ENCODE measurements at places on chromosomes 7 and 10.

DNA sequence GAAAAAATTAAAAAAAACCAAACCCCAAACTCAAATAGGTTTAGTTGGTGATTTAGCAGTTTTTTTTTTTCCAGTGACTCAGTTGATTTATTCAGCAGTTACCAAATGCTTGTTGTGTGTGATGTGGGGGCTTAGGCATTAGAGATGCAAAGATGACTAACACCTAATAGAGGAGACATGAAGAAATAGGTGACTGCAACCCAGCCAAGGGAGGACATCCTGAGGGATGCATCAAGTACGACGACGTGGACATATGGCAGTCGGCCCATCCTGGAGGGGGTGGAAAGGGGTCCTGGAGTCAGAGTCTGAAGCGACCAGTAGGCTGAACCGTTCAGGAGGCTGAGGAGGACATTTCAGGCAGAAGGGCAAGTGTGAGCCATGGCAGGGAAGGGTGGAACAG, 35.5 kb downstream of the LRMDA start:
- no peak for DNase-seq

GRCh38 chr10:92480413-92480812, 93.5 kb downstream of the IDE start:
- no peak for DNase-seq

DNA sequence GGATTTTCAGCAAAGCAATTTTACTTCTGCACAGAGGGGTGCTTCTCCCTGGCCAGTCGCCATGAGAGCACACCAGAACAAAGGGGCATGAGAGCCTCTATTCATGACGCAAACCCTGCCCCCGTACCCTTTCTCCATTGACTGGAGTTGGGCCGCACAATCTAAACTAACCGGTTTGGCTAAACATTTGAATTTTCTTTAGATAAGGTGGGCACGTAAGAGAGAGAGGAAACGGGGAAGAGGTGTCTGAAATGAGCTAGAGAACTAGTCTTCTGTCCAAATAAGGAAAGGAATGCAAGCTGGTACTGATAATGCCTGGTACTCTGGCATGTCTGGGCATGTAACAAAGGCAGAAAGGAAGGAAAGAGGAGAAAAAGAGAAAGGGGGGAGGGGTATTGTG, 13.2 kb upstream of the SCIN start:
- no peak for DNase-seq

DNA sequence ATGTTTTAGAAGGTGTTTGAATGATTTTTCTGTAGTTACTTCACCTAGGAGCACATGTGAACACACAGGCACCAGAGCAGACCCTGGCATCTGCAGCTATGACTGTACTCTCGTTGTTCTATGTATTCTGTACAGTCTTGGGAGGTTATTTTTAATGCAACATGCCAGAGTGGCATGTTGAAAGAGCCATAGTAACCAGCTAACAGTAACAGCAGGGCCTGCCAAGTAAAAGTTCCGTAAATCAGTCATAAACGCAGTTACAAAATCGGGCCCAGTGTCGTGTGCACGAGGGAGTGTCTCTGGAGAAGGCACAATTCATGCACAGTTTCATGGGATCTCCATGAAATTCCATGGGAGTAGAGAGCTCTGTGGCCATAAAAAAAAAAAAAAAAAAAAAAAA, 108.3 kb upstream of the CDK6 start:
- DNase-seq, result no peak

GRCh38 chr7:8605221-8605620, 171.8 kb downstream of the NXPH1 start:
- no peak for DNase-seq

DNA sequence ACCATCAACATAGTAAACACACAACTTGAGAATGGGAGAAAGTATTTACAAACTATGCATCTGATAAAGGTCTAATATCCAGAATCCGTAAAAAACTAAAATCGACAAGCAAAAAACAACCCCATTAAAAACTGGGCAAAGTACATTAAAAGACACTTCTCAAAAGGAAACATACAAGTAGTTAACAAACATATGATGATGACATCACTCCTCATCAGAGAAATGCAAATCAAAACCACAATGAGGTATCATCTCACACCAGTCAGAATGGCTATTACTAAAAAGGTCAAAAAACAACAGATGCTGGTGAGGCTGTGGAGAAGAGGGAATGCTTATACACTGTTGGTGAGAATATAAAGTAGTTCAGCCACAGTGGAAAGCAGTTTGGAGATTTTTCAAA, 125.1 kb downstream of the TFPI2 start:
- no peak for DNase-seq

GRCh38 chr10:80408242-80409101, at the start of gene PRXL2A:
Gene PRXL2A, plus strand, starts transcription at chr10:80408551. Its CDS starts 11,917 bp downstream, at chr10:80420468.
- no peak for DNase-seq

DNA sequence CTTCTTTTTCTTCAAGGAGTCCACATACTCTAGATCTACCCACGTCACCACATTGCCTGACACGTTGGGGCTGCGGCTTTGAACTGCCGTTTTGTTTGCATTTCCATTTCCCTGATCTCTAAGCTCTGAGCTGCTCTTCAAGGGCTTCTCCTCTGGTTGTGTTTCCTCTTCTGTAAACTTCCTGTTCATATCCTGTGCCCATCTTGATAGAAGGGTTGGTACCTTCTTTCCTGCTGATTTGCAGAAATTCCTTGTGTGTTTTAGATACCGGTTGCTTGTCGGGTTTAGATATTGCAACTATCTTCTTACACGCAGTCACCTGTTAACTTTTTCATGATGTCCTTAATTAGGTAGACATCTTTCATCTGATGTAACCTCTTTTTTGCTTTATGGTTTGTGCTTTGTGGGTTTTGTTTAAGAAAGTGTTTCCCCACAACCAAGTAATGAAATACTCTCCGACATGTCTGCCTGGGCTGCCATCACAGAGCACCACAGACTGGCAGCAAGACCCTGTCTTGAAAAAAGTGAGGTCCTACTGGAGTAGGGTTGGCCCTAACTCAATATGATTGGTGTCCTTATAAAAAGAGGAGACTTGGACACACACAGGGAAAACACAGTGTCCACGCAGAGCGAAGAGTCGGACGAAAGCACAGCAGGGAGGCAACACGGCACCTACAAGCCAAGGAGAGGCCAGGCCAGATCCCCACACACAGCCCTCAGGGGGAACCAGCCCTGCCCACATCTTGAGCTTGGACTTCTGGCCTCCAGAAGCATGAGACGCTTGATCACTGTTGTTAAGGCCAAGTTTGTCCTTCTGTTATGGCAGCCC, 99.1 kb upstream of the PDGFA start:
- DNase-seq, result no peak

GRCh38 chr7:86925221-86925620, 134.2 kb downstream of the ELAPOR2 start:
- no peak for DNase-seq

GRCh38 chr10:133134411-133135115, 25.5 kb upstream of the KNDC1 start:
- DNase-seq, result no peak

DNA sequence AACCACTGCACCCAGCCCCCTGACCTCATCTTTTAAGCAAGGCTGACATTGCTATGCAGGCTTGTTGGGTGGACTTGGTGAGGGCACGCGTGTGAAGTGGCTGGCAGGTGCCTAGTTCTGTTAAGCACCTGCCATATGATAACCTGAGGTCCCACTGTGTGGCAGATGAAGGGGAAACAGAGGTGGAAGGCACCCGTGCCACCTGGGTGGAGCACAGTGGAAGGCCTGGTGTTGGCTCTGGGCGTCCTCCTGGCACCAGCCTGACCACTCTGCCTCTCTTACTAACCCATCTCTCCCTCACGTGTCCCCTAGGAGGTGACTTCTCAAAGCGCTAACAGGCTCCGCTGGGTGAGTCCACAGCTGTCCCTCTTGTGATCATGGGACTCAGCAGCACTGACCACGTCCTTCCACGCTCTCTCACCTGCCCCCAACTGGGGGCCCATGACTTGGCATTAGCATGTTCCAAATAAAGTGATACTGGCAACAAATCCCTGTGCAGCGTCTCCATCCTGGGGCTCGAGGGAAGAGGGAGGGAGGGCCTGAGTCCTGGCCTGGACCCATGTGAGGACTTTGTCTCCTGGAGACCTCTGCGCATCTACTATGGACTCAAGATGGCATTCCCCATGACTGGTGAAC, 4.6 kb upstream of the ZNF862 start:
- DNase-seq, result no peak

DNA sequence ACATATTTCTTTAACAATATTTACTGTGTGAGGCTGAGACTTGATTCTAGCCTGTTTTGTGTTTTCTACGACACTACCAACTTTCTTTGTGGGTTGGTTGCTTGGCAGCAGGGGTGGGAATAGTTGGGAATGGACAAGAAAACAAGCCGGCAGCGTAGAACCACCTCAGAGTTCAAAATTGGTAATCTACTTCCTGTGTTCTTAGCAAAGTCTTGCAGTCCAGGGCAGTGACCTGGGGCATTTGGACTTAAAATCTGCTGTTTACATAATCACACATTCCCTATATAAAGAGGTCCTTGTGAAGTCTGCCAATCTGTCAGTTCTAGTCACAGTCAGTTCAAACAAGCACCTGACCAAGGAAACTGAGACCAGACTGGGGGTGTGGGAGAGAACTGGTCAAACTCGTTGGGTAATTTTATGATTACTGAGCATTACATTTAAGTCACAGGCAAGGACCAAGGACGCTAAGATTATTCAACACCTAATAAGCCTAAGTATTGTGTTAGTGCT, 167.9 kb downstream of the CPEB3 start:
- no peak for DNase-seq

DNA sequence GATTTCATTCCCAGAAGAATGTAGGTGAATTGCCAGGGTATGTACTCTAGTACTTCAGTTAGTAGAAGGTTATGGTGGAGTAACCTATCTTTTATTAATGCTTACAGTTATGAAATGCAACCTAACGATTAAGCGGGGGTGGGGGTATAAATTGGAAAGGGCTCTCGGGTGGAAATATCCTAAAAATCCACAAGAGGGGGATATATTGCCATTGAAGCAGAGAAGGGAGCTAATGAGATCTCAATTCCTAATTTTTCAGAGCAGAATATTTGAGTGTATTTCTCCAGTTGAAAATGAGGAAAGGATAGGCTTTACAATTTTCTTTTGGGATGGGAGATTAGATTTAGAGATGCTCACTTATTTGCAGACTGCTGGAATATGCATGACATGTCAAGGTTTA, 90.8 kb downstream of the DNAJB9 start:
- DNase-seq, result no peak

DNA sequence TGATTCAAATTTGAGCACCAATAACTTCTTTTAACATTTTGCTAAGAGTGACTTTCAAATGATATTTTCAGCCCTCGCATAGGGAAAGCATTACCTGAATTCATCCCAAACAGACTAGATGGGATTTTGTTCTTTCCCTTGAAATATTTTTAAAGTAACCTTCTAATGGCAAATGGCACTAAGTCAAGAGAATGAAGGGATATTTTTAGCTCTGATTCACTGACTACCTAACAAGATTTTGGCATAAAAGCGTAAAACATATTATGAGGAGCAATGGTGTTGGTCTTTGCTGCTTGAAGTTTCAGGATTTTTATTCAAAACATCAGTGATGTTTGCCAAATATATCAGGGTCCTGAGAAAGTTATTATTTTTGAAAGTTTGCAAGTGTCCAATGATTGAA, 290.3 kb downstream of the CDK14 start:
- DNase-seq, result no peak

GRCh38 chr7:66905689-66906088, 15.3 kb upstream of the TMEM248 start:
- no peak for DNase-seq

- no peak for DNase-seq
Observed at GRCh38 chr10:22976534-22976933, 48.7 kb downstream of the ARMC3 start.
